ENCODE measurements at places on chromosomes 12 and 14.

DNA sequence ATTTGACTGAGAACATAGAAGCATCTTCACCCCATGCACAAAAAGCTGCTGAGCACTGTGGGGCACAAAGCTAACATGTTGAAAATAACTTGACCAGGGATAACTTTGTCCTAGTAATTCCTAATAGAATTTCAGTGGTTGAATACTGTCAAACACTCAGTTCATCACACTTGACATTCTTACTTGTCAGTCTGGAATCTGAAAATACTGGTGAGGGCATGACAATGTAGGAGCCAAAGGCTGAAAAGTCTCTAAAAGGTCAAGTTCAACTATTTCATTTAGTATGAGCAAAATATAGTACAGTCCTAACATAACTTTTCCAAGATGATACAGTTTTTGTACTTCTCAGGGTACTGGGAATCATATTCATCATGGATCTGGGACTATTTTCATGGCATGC, 504.4 kb upstream of the LMO3 start:
- no peak for DNase-seq

- no peak for DNase-seq
Observed at GRCh38 chr12:13839365-13840336, 141.8 kb downstream of the GRIN2B start.

- no peak for DNase-seq
Observed at GRCh38 chr12:28421374-28421773, 231.1 kb downstream of the CCDC91 start.

GRCh38 chr14:22512106-22512814, 76.8 kb downstream of the DAD1 start:
- DNase-seq, result no peak

GRCh38 chr14:30077946-30078345, 150.3 kb upstream of the PRKD1 start:
- no peak for DNase-seq

DNA sequence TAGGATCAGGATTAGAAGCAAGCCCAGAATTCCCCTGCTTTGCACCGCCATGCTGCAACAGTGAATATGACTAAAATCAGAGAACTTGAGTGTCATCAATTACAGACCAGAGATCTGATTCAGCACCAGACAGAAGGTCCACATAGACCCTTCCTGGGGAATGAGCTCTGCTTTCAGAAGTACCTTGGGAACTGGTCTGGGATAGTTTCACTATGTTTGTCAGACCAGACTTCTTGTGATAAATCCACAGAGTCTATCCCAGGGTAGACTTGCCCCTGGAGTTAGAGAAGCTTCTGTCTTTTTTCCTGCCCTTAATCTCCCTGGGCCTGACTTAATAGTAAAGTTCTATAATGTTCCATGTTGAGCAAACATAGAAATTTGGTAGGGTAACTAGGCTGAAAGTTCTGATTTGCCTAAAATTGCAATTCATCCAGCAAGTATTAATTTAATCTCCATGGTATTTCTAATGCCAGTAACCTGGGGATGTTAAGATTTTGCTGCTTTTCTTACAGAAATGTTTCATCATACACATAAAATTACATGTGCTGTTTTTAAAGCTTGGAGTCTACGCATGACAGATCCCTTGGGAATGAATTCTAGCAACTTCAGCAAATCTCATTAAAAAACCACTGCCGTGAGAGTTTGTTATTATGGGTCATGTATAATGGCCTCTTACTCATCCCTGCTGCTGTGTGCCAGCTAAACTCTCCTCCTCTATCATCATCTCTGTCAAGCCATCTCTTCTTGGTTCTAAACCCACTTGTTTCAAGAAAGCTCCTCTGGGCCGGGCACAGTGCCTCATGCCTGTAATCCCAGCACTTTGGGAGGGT, 61.3 kb upstream of the METAP2 start:
- DNase-seq, result no peak

DNA sequence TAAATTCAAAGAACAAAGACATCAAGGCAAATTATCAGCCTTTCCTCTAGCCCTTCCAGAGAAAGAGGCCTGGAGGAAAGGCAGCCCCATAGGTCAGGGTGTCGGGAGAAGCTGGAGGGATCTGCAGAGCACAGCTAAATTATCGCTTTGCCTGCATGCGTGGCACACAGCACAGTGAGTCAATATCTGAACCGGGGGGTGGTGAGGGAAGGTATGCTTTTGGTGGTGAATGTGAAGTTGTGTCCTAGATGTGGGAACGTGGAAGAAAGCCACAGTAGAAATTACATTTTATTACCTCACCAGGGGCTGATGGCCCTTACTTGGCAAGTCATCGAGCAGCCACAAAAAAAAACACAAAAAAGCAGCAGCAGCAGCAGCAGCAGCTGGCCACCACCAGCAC, 243.2 kb downstream of the EGLN3 start:
- no peak for DNase-seq

- no peak for DNase-seq
Observed at GRCh38 chr12:127300753-127301152, 966.2 kb upstream of the TMEM132C start.

DNA sequence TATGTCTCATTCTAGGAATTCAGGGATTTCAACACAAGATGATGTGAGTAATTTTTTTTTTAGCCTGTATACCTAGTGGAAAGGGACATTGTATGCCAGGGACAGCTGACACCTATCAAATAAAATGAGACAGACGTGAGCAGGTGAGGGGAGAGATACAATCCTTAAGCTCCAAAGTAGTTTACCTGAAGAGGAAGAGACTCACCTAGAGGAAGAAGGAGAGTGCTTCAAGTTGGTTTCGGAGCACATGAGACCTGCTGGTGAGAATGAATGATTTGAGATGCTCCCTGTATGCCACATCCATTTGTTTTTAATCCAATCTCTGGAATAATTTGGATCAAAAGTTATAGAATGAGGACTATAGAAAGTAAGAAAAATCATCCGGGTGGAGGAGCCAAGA, 915.4 kb upstream of the FBXO33 start:
- no peak for DNase-seq

DNA sequence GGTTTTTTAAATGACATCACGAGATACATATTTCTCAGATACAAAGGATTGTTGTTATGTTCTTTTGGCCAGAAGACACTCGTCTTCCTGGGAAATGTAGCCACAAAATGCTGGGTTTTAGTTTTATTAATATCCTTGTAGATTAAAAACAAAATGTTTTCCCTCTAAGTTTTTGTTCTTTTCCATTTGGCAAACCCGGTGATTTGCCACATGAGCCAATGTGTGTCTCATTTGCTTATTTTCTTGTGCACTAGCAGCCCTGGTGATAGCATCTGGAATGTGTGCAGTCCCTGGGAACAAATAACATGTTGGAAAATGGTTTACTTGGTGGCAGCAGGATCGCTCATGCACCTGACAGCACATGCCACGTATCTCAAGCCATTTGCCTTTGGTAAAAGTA, 61.0 kb downstream of the HMGA2 start:
- no peak for DNase-seq

- no peak for DNase-seq
Observed at GRCh38 chr12:1618489-1618888, 10.5 kb upstream of the WNT5B start.

- no peak for DNase-seq
Observed at GRCh38 chr12:32043928-32044549, 62.6 kb upstream of the BICD1 start.

GRCh38 chr12:118590406-118591150, 214.2 kb downstream of the SUDS3 start:
- no peak for DNase-seq

- no peak for DNase-seq
Observed at GRCh38 chr12:80834724-80835123, 103.0 kb downstream of the LIN7A start.

DNA sequence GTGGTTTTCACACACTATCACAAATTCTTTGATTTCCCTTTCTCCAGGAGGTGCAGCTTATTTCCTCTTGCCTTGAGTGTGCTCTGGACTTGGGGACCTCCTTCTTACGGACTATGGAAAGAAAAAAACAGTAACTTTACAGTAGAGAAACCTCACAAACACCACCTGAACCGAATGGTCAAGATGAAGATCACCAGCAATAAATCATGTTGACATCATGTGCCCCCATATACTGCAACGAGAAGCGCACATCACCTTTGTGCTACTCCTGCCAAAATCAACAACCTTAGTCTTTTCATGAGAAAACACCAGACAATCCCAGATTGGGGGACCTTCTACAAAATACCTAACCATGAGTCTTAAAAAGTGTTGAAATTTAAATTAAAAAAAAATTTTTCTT, 13.3 kb upstream of the NYNRIN start:
- DNase-seq, result no peak

DNA sequence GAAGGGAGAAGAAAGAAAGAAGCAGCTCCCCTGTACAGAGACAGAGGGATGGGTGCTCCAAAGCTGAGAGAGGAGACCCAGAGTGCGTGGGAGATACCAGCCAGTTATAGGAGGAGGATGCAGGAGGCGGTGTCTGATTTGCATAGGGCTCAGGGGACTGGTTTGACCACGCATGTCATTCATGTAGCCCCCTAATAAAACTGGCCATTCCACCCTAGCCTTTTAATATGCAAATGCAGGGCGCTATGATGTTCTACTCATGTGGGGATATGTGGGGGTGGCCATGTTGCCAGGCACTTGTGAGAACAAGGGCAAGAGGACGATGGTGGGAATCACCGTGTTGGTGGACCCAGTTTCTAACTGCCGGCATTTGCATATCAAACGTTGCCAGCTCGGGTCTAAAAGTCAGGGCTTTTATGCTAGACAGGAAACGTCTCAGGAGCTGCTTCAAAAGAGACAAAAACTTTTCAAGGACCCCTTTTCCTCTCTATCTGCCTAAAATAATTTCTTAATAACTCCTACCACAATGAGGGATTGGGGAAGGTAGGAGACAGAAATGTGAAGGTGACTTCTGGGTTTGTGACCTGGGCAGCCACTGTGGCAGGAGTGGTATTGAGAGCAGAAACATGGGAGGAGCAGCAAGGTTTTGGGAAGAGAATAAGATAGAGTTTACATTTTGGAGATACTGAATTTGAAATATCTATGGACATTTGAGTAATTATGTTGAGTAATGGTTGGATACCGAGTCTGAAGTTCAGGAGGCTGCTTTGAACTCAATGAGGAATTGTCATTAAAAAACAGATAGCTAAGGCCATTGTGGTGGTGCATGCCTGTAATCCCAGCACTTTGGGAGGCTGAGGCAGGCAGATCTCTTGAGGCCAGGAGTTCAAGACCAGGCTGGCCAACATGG, 2.2 kb upstream of the ATXN3 start:
- peak; percentile 20 for DNase-seq

DNA sequence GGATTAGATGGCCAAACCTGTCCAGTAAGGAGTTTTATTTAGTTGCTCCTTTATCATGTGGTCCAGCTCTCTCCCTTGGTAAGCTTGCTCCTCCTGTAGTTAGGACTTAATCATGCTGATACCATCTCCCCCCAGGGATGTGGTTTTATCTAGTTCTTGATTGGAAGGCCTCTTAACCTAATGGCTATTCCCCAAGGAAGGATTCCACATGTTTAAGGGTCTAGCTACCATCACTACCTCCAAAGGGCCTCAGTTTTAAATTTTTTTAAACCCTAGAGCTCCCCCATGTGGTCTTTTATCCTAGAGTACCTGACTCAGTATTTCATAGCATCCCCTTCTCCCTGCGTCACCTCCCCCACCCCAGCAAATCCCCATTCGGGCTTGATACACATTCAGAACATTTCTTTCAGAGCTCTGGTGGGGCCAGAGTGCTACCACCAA, 22.5 kb downstream of the MAP3K12 start:
- no peak for DNase-seq

- no peak for DNase-seq
Observed at GRCh38 chr14:67765192-67765834, 51.1 kb downstream of the ZFYVE26 start.

DNA sequence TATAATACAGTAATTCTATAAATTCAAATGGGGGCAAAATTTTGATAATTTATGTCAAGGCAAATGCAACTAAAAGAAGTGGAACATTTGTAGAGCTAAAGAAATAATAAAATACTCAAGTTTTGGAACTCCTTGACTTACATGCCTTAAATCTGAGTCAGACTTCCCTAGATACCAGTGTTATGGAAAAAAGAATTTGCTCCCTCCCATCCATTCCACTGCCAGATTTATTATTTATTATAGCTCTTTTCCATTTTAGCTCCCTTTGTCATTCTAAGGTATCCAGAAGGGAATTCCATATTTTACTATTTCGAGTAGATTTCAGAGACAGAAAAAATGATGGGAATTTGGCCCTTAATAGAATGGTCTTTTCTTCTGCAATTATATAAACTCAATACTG, 44.0 kb downstream of the RHOJ start:
- no peak for DNase-seq

- no peak for DNase-seq
Observed at GRCh38 chr14:105313381-105314286, 914 bp upstream of the PACS2 start.

DNA sequence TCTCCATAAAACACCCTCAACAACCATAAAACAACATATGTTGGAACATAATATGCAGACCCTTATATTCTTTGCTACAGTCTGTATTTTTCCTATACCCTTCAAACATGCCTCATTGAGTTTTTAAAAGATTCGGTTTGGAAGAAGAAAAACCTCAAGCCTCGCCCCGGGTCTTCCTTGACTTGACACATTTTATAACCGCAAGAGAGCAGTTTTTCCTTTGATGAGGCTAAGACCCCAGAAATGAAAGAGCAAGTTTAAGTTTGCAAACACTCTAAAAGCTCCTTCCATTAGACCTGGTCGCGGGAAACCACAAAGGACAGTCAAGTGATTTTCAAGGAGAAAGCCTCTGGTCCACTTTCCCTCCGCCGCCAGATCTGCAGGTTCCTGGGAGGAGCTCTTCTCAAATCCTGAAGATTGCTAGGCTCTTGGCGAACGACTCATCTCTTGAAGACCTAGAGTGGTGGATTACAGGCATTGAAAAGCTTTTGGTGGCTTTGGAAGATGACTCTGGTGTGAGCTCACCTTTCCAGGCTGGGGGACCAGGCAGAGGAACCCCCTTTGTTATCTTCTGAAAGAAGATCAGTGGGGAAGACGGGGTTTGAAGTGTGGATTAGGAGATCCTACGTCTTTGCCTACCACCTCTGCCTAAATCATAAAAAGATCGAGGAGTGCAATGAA, at the start of gene ASCL4:
ASCL4 (plus strand) TSS at position 356 of the 681 bp plus-strand sequence. CDS start 515 bp downstream, outside the sequence.
- DNase-seq, result no peak

DNA sequence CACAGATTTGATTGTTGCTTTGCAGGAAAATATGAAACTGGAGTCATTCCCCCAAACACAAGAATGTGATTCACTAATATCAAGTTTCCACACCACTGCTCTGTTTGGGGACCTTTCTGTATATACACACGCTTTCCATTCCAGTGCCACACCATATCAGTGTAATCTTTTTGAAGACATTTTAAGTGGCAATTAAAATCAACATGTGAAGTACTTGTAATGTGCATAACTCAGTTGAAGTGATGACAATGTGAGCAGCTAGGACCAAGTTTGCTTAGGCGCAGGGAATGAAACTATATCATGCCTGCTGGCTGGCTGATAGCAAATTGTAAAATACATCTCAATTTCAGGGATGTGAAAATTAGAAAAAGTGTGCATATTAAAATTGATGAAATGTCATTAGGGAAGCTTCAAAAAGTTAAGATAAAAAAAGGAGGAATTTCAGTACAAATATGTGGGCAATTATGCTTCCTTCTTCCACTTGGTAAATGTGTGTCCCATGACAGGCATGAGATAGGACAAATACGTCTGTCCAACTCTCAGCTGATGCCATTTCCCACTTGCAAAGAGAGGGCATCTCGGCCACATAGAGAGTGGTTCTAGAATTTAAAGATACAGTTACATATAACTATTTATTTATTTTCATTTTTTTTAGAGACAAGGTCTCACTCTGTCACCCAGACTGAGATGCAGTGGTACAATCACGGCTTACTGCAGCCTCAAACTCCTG, 43.7 kb downstream of the HSPB8 start:
- DNase-seq, result no peak

- no peak for DNase-seq
Observed at GRCh38 chr14:59484639-59485175, 390 bp downstream of the JKAMP start.

Measured in stimulated activated CD4-positive, alpha-beta T cell treated with anti-CD3 and anti-CD28 coated beads, Interleukin-1b, Interleukin-23, amount 100 ng/mL, for 48 hours (primary cell).